ENCODE measurements at places on chromosomes 5 and 9.

DNA sequence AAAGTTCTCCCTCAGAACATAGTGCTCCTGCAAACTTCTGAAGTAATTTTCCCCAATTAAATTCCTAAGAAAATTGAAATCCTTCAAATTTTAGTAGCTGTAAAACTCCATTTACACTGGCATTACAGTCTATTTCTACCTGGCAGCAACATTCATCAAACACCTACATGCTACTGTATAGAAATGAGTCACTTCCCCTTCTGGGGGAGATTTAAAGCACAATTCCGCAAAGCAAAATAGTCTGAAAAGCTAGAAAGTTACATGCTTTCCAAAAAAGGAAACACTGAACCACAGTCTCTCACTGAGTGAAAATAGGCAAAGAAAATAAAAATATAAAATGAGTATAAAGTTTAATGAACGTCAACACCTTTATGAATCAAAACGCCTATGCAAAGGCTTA is 43.3 kb downstream of the MCTP1 start:
- no peak for DNase-seq

- no peak for DNase-seq
Observed at GRCh38 chr5:138905541-138905940, 30.4 kb upstream of the LRRTM2 start.

GRCh38 chr5:18095061-18095460 is 460.8 kb downstream of the TAF11L14 start:
- no peak for DNase-seq

DNA sequence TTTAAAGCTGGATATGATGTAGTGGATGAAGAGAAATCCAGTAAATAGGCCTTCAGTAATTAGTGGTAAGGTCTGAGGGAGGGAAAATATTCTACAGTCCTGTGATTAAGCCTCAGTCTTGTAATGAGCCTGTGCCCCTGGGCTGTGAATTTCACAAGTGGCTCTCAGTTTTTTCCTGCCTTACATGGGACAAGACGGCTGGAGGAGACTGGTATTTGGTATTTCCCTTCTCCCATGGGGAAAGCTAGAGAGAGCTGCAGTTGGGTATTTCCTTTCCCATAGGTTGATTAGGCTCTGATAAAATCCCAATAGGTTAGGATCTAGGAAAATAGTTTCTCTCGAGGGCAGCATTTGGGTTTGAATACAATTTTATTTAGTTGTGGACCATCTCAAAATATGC is 62.2 kb upstream of the GNA14 start:
- DNase-seq, result no peak

DNA sequence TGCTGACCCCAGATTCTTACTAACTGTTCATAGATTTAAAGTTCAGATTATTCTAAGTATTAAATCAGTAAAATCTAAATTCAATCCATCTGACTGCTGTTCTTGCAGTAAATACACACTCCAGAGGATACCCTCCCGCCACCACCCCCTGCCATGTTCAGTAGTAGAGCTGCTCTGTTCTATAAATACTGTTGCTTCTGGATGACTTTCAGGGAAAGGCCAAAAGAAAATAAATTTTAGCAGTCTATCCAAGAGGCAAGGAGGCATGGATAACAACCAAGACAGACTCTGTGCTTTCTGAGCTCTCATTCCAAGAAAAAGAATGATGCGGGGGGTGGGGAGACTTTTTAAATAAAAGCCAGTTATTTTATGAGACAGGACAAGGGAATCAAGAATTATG is 115.1 kb downstream of the ADAMTS6 start:
- no peak for DNase-seq

DNA sequence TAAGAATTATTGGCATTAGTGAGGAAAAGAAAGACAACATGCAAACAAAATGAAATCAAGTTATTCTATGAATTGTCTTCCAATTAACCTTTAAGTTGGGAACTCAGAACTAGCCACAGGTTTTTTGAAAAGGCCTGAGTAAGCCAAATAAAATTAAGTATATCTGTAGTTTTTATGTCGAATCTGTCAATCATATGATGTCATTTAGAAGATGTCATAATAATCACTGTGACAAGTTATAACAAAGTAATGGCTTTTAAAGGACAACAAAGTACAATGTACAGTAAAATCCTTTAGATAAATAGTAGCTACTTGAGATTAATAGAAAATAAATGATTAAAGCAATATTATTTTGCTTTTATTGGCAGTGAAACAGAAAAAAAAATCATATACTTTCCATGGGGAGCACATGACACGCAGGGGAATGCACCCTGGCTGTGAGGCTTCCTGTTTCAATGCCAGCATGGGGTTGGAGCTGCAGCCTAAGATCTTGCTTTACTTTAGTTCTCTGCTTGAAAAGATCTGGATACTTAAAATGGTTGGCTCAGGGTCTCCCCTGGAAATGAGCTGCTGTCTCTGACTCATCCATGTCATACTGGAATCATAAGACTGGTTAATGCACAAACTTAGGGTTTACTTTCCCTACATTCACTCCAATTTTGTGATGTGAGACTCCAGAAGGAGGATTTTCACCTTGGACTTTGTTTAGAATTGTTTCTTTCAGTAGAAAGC is 284.3 kb downstream of the TAF11L14 start:
- no peak for DNase-seq

GRCh38 chr9:132387133-132387532 is 19.5 kb downstream of the TTF1 start:
- DNase-seq, result no peak

- DNase-seq, result no peak
Observed at GRCh38 chr9:23587903-23588302, 238.1 kb downstream of the ELAVL2 start.

DNA sequence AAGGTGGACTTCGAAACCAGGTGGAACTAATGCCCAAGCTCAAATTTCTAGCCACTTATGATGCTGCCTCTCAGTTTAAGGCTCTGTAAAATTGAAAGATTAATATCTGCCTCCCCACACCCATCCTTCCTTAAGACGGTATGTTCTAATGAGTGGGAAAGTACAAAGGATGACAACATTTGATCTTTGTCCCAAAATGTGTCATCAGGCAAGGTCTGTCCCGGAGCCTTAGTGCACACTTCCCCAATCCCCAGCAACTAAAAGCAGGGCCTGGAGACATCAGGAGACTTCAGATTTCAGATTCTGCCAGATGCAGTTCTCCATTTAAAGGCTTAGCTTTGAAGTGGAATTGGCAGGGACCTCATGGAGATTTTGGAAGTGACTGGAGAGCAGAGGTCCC is 316.5 kb downstream of the ASTN2 start:
- no peak for DNase-seq

DNA sequence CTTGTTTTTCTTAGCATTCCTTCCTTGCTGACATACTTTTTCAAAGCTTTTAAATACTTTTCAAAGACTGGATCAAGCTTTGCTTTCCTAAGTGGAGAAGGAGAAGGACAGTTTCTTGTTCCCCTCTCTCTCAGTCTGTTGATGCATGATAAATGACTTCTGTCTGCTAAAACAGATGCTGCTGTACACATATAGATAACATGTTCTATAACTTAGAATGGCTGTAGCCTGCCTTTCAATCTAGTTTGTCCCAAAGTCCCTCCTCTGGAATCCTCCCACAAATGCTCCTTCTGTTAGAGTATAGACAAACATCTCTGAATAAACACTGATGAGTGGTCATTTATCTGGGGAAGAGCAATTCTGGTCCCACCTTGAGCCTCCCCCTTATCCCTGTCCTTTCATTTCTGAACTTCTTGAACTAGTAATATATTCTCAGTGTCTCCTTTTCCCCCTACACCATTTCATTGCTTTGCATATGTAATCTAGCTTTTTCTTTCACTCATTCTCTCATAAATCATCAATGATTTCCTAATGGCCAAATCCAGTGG is 5.4 kb upstream of the HEMGN start:
- no peak for DNase-seq

GRCh38 chr5:177982956-177983355 is 13.1 kb downstream of the PROP1 start:
- no peak for DNase-seq

- DNase-seq, result no peak
Observed at GRCh38 chr5:153584126-153584959, 93.9 kb downstream of the GRIA1 start.

DNA sequence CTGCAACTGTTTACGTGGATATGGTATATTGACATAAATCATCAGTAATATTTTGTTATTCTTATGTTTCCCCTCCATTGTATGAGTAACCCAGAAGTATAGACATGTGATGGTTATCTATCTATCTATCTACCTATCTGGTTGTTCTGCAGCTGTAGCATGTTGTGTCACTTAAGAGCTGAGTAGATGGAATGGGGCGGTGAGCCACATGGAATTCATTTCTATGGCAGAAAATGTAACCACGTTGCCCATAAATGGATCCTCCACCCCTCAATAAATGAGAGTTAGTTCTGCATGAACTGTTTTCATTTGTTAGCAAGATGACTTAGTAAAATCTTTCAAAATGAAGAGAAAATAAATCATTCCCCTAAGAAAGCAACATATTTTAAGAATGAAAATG is 553.2 kb downstream of the MAT2B start:
- DNase-seq, result no peak

- no peak for DNase-seq
Observed at GRCh38 chr5:124206540-124206939, 539.9 kb downstream of the ZNF608 start.

GRCh38 chr5:6703806-6704205 is 9.4 kb upstream of the TENT4A start:
- no peak for DNase-seq

GRCh38 chr5:136053336-136054141 is 24.8 kb downstream of the TGFBI start:
- DNase-seq, result no peak

GRCh38 chr9:4530375-4530774 is 40.1 kb downstream of the SLC1A1 start:
- DNase-seq, result no peak

- no peak for DNase-seq
Observed at GRCh38 chr5:77128411-77129061, 41.5 kb upstream of the ZBED3 start.

- no peak for DNase-seq
Observed at GRCh38 chr5:946720-947625, 54.3 kb downstream of the TRIP13 start.

DNA sequence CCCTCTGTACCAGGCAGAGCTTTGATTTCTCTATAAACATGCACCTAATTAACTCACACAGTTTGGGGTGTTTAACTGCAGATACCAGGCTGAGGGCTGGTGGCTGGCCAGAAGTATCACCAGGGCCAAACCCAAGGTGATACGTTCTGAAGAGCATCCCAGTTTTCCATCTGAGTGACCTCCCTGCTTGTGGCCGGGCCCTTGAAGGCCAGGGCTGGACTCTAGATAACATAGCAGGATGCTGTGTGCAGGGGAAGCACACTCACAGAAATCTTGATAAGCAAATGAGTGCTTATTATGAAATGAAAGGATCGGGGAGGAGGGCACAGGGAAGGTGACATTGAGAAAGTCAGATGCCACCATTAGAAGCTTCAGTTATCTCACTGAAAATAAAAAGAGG is 582.4 kb downstream of the BRINP1 start:
- DNase-seq, result no peak

- no peak for DNase-seq
Observed at GRCh38 chr5:179221196-179221876, 123.9 kb downstream of the ADAMTS2 start.

DNA sequence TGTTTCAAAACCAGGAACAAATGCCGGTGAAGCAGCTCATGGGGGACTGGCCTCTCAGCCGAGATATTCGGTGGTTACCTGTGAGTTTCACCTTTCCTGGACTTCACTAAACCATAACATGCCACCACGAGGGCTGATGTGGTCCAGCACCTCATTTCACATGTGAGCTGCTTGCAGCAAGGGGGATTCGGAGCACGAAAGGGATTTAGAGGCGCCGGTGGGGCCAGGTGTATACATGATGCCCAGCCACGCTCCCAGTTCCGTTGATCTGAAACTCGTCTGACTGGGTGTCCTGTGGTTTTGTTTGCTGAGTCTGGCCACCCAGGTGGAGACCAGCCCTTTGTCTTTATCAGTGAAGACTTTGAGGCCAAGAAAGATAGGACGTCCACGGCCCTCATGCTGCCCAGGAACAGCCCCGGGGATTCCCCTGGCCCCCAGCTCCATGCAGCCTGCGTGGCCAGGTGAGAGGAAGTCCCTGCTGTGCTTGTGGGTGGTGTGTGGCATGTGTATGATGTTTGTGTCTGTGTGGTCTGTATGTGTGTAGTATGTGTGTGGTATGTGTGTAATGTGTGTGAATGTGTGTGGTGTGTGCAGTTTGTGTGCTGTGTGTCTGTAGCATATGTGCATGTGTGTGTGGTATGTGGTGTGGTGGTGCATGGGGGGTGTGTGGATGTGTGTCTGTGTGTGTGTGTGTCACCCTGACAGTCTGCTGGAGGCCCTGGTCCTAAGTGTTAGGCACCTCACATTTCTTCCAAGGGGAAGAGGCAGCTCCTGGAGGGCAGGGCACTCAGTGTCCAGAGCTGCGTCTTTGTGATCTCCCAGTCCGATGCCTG is 23.4 kb downstream of the PHF2 start:
- no peak for DNase-seq

DNA sequence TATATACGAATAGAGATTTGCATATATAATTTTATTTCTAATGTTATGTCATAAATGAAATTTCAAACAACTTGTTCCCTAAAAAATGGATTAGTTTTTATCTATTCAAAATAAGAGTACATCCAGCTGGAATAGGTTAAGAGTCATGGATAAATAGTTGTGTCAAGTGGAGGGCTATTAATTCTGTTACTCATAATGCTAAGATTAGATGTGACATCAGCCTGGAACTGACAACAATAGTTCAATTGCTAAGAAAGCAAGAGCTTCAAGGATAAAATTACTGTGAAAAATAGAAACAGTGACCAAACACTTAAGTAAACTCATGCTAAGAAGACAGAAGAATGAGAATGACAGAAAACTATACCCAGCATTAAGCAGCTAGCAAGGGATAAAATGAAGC is 92.2 kb upstream of the CDH9 start:
- no peak for DNase-seq

GRCh38 chr9:130897848-130898551 is 1.4 kb upstream of the QRFP start:
- no peak for DNase-seq

- no peak for DNase-seq
Observed at GRCh38 chr9:77588271-77588937, 59.7 kb downstream of the GNA14 start.

DNA sequence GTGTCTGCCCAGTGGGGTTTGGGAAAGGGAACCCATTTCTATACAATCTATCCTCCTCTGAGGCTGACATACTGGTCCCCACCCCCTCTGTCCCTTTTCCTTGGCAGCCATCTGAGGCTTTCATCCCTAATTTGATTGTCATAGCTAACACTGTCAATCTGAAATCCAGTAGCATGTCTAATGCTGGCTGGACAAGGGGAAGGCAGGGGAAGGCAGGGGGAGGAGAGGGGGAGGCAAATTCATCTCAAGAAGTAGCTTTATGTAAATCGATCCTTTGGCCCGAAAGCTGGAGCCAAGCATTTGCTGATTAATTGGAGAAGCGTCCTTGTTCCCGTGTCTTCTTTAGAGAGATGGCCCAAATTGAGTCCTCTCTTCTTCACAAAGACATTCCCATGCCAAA is 314.1 kb upstream of the PANK3 start:
- no peak for DNase-seq
